Stimulated activated CD8-positive, alpha-beta memory T cell treated with anti-CD3 and anti-CD28 coated beads, Interleukin-7, amount 100 ng/mL, for 48 hours (primary cell): ENCODE measurements at places on chromosomes 11 and 22.
A peak's percentile ranks its signal among the peaks of the same experiment; 100 is the strongest.

GRCh38 chr22:49382451-49382735, 445.3 kb downstream of the BRD1 start:
- no peak for DNase-seq

GRCh38 chr22:45069925-45070324, 60.1 kb upstream of the PHF21B start:
- DNase-seq, result peak; percentile 37

DNA sequence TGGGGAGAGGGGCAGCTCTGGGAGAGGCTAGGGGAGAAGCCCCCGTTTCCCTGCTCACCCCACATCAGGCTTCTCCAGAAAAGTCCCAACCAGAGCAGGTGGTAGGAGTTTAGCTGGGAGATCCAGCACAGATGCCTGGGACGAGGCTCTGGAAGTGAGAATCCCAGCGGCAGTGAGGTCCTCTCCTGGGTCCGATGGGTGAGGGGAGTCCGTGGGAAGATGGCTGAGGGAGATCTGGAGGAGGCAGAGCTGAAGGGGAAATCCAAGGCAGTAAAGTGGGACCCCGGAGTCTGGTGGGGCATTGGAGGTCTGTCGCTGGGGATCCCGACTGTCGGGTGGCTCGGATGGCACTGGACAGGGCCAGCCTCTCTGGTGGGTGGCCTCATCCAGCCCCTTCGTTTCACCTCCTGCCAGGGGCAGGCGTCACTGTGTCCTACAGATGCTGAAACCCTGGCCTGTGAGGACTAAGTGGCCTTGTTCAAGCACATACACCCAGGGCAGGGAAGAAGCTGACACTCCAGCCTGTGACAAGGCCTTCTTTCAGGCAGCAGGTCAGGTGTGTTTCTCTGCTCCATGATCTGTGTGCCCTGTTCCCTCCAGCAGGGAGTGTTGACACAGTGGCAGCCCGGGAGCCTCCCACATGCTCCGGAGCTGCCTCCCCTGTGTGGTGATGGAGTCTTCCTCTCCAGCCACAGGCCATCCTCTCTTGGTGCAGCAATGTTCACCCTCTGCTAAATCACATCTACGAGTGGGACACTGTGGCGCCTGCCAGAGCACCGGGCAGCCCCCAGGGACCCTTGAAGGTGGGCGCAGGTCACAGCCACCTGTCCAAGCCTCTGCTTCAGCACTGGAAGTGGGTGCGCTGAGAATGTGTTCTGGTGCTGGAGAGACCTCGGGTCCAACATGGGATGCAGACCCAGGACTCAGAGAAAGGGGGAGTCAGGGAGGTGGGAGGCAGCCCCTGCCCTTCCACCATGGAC, 850.8 kb downstream of the BRD1 start:
- no peak for DNase-seq

DNA sequence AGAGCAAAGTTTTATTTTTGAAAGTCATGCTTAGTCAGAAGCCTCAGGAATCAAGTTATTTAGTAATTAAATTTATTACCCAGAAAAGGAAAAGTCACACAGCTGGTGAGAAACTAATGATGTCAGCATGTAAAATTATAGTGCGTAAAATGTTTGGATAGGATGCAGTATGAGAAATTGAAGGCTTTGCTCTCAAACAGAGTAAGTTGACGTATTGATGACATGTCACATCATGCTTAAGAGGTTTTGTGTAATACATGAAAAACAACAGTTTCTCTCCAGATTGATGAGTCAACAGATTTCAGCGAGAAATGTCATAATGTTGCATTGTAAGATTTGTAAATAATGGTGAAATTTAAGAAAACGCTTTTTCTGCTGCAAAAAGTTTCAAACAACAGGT, 769.8 kb downstream of the METTL15 start:
- no peak for DNase-seq

- no peak for DNase-seq
Observed at GRCh38 chr11:77049026-77049425, 14.8 kb downstream of the B3GNT6 start.

DNA sequence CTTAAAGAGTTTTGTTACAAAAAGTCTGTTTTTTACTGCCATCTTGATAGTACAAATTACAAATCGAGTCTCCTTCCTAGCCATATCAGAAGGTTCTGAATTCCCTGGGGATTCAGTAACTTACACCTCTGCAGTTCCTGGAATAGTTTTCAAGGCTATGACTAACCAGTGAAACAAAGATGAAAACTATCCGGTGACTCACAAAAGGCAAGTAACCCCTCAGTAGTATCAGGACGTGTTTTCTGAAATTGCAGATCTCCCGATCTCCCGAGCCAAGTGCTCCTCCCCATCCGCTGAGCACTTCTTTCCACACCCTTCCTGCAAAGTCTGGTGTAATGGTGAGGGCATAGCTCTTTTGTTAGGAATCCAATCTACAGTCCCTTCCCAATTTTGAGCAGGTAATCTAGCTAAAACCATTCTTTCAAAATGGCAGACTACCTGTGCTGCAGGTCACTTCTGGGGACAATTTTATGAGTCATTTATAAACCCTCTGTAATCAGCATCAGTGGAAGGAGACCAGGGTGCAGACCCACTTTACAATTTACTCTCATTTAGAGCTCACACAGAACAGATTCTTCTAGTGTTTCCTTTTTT, 7.7 kb downstream of the E2F8 start:
- no peak for DNase-seq

DNA sequence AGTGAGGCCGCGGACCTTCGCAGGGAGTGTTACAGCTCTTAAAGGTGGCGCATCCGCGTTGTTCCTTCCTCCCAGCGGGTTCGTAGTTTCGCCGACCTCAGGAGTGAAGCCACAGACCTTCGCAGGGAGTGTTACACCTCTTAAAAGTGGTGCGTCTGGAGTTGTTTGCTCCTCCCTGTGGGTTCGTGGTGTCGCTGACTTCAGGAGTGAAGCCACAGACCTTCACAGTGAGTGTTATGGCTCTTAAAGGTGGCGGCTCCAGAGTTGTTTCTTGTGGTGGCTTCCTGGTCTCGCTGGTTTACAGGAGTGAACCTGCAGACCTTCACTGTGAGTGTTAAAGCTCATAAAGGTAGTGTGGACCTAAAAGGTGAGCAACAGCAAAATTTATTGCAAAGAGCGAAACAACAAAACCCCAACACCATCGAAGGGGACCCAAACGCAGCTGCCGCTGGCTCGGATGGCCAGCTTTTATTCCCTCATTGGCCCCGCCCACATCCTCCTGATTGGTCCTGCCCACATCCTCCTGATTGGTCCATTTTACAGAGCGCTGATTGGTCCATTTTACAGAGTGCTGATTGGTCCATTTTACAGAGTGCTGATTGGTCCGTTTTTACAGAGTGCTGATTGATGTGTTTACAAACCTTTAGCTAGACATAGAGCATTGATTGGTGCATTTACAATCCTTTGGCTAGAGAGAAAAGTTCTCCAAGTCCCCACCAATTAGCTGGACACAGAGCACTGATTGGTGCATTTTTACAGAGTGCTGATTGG, 1.2 kb upstream of the TMEM45B start:
- DNase-seq, result peak; percentile 56

- DNase-seq, result no peak
Observed at GRCh38 chr11:4184163-4184916, 89.7 kb downstream of the RRM1 start.

DNA sequence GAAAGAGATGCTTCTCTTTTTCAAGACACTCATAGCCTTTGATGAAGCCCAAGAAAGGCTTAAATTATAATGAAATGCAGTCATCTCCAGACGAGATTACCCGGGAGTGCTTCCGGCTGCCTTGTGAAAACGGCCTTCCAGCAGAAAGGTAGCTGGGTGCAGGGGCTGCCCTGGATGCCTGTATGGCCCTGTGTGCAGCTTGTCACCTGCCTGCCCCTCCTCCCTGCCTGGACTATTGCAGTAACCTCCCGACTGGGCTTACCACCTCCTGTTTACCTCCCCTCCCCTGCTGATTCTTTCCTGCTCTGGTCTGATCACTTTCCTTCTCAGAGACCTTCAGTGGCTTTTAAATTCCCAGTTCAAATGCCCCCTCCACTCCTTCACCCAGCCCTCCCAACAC, 126.4 kb upstream of the SYT13 start:
- no peak for DNase-seq

GRCh38 chr11:95456714-95457491, 225.9 kb upstream of the SESN3 start:
- DNase-seq, result no peak

DNA sequence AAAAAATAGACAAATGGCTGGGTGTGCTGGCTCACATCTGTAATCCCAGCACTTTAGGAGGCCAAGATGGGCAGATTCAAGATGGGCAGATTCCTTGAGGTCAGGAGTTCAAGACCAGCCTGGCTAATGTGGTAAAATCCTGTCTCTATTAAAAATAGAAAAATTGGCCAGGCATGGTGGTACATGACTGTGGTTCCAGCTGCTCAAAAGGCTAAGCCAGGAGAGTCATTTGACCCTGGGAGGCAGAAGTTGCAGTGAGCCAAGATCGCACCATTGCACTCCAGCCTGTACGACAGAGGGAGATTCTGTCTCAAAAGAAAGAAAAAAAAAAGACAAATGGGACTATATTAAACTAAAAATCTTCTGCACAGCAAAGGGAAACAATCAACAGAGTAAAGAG, 55.4 kb downstream of the USP35 start:
- DNase-seq, result no peak

GRCh38 chr11:29879560-29879959, 137.3 kb downstream of the KCNA4 start:
- DNase-seq, result no peak

- no peak for DNase-seq
Observed at GRCh38 chr11:124310721-124311120, 3.0 kb downstream of the OR8D1 start.

- no peak for DNase-seq
Observed at GRCh38 chr11:68992743-68993255, 12.0 kb upstream of the MRGPRD start.

- DNase-seq, result peak; percentile 48
Observed at GRCh38 chr11:5684646-5685362, at the start of gene TRIM5. Gene TRIM5 (minus strand): TSS chr11:5685074. CDS start chr11:5680177, 4,897 bp downstream.

DNA sequence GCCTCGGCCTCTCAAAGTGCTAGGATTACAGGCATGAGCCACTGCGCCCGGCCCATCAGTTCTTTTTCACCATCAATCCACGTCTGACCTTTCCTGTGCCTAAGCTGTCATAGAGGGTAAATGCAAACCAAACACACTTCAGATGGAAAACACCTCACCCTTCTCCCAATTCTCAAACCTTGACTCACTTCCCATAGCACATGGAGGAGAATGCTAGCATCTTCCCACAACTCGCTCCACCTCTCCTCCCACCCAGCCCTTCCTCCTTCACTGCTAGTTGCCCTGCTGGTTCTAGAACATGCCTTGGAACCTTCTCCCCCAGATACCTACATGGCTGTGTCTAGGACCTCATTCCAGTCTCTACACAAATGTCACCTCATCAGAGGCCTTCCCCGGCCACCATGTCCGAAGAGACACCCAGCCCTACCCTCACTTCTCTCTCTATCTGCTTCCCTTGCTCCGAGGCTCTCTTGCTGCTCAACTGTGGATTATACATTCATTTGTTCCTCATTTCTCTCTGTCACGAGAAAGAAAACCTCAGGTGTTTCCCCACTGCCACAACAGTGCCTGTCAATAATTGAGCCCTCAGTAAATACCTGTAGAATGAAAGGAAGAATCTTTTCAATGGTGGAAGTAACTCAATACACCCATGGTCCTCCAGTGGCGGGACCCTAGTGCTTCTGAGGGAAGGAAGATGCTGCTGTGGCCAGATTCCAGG, 21.3 kb upstream of the NCF4 start:
- DNase-seq, result no peak

GRCh38 chr11:114846416-114846791, 168.1 kb downstream of the NXPE2 start:
- no peak for DNase-seq

GRCh38 chr11:9753021-9753420, 89.1 kb downstream of the SWAP70 start:
- DNase-seq, result no peak

DNA sequence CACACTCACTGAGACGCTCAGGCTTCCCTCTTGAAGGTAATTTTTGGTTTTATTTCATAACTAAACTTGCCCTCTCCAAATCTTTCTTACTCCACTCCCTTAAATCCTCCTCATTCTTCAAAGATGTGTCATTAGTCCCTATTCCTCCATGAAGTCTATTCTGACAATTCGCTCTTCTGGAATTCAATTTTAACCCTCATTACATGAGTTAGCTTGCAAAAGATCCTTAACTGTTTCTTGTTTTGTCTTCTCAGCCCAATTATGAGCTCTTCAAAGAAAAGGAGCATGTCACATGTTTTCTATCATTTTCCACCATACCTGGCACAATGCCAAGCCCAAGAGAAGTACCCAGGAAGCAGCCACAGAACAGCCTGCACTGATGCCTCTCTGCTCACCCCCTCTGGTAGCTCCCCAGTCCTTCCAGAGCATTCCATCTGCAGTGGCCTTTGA, 13.0 kb downstream of the GALNT18 start:
- no peak for DNase-seq

DNA sequence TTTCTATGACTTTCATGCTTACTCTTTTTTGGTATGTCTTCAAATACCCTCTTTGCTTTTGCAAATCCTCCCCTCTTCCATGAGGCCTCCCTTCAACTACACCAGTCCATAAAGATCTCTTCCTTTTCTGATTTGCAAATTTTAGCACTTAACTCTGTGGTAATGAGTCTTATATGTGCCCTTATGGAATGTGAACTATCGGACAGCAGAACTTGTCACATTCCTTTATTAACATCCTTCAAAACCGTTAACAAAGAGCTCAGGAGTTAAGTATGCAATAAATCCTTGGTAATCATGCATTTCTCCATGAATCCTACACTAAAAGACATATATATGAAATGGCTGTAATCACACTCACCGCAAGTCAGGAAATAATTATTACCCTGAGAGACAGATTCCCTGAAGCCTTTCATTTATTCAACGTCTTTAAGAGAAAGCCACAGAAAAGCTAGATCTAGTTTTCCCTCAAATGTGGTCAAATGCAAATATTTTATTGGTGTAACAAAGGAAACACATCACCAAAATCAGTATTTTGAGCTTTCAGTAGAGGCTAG, 7.4 kb downstream of the CLNS1A start:
- DNase-seq, result no peak

DNA sequence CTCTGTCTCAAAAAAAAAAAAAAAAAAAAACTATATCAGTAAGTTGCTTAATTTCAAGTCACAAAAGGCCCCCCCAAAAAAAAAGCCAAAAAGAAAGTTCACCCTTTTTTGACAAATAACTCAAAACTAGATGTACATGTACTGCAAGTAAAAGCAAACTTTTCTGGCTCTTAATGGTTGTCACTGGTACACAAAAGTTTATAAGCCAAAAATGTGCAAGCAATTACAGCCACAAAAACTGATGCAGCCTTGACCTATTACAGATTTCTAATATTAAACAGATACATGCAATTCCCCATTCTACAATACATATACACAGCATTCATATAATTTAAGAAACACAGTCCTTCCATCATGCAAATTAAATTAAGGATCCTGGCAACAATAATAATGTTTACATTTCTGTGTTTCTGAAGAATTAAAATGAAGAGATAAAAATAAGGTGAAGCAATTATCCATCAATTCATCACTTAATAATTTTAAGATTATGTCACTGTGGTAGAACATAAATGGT, 18.6 kb downstream of the PICALM start:
- no peak for DNase-seq
